Tibial nerve (tissue), 4 donors: ENCODE measurements at places on chromosomes 3 and 15. TPM values are rescaled to one million over a fixed set of nuclear protein-coding genes. Genes with fewer than 3 reads are reported as not detected.

Gene NEO1
- 18.6 TPM for total RNA-seq

Gene SH3GL3
- total RNA-seq = 3.1 TPM

Gene CACNA2D3
- total RNA-seq = 4.5 TPM

Gene NCK1
- 38.9 TPM for total RNA-seq

Gene CCR1
- 9.8 TPM for total RNA-seq

Gene PTH1R
- total RNA-seq = 8.1 TPM

Gene CYP1A2
- not detected for total RNA-seq

Gene TPRG1
- 11.7 TPM for total RNA-seq
